ENCODE measurements at places on chromosomes 7 and 10. TPM values are rescaled to one million over a fixed set of nuclear protein-coding genes. Genes with fewer than 3 reads are reported as not detected.

The VSTM2A gene
- total RNA-seq, result not detected

DNA sequence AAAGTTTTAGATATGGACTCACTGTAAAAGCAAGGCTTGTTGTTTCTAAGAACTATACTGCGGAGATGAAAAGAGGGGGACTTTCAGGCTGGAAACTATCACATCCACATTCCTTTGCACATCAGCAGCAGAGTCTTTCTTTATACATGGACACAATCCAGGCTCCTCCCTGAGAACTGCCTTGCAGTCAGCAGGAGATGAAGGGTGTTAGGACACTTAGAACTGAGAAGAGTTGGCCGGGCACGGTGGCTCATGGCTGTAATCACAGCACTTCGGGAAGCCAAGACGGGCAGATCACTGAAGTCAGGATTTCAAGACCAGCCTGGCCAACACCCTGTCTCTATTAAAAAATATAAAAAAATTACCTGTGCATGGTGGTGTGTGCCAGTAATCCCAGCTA is 9.7 kb upstream of the GARS1 start:
- DNase-seq, result no peak

- DNase-seq, result no peak
Observed at GRCh38 chr10:18071591-18071990, 68.6 kb upstream of the CACNB2 start.

DNA sequence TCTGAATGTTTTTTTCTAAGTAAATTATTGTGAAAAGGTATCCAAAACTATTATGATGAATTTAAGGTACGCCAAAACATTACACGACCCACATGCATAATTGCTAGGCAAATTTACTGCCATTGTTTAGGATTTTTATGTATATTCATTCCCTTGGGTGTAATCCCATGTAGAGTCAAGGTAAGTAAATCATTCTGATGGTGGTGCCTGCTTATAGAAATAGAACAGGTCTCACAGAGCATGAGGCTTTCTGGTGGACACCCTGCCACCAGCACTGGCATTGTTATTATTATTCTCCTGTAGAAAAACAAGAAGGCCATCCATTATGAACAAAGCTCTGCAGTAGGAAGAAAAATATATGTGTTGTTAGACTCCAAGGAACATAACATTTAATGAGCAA is 111.7 kb upstream of the ZNF804B start:
- no peak for DNase-seq

- DNase-seq, result no peak
Observed at GRCh38 chr7:131527456-131527855, 29.0 kb downstream of the PODXL start.

The ZNF786 gene
- 10.3 TPM for total RNA-seq

The KCNH2 gene
- 0.50 TPM for total RNA-seq

The FRG2B gene
- total RNA-seq, result not detected

The MEOX2 gene
- total RNA-seq, result not detected

DNA sequence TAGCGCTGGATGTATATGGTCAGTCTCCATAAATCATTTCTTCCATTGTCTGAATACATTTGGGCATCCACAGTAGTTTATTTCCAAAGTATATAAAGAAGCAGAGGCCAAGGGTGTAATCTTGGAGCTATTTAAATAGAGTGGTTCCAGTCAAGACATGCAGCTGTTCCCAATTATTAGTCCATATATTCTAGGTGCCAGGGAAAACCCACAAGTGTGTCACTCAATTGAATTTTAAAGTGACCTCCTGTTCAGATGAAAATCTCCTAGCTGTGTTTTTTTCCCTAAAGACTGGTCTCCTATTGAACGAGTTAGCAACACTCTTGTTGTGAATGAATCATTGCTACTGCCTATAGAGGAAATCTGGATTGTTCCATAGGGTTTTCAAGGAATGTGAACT is 260.2 kb upstream of the BMPER start:
- DNase-seq, result no peak

DNA sequence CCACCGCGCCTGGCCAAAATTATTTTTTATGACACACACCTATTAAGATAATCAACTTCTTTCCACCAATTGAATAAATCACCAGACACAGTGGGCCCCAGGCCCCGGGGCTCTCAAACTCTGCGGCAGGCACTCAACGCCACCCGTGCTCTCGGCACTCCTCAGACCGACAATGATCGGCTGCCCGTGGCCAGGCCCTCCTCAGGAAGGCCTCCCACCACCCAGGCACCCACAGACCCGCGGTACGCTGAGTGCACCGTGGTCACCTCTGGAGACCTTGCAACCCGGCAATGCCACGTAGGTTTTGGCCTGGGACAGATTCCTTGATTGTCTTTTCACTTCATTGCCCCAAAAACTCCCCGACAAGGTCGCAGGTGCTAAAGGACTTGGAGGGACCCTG is 6.9 kb downstream of the RADIL start:
- DNase-seq, result no peak

The FAM25A gene
- total RNA-seq, result not detected

All from activated naive CD8-positive, alpha-beta T cell treated with anti-CD3 and anti-CD28 coated beads, Interleukin-2, amount 10 ng/mL, durations not matched to agents 7 days and 5 days (primary cell).